ENCODE measurements at places on chromosomes 6 and 20.

- H3K27me3 ChIP-seq: peaks cover 2% of the 10 kb centered on the region
- peaks cover 73% of the 10 kb centered on the region for H3K4me1 ChIP-seq
- H3K4me3 ChIP-seq: peak overlapping the region; percentile 90
- DNase-seq: peak; percentile 100
Measured at GRCh38 chr6:32195652-32195901, 3.1 kb upstream of the GPSM3 start.

DNA sequence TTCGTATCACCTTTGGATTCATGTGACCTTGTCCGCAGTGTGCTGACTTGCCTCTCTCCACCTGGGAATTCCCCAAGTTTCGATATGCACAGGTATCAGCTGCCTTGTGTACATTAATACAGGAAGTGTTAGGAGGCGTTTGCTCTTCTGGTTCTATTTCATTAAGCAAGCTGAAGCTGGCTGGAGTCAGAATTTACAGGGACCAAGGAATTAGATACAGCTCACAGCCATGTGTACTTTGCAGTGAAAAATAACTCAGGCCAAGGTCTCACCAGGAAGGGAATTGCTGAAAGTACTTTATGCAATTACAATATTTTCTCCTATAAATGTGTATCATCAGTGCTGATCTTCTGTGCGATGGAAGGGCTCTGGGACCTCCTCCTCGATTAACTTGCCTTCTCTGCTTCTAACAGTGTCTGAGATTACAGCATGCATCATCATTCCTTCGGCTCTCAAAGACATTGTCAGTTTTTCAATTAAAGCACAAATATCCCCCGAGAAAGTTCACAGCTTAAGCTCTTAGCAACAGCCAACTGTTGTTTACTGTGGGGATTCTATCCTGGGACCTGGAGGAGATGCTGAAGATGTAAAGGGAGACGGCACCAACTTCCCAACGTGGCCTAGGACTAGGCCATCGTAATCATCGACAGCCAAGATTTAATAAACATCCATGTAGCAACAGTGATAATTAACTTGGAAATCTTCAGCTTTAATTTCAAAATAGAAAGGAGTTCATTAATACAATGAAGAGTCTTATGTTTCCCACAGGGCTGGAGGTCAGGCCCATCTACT lies 13.8 kb upstream of the TIAM2 start:
- H3K36me3 ChIP-seq: no peaks in the 10 kb centered on the region
- DNase-seq: no peak
- H3K27me3 ChIP-seq: no peaks in the 10 kb centered on the region
- H3K27ac ChIP-seq: peak overlapping the region; percentile 58
- H3K4me3 ChIP-seq: no peak overlapping the region
- H3K4me1 ChIP-seq: peaks cover 7% of the 10 kb centered on the region

DNA sequence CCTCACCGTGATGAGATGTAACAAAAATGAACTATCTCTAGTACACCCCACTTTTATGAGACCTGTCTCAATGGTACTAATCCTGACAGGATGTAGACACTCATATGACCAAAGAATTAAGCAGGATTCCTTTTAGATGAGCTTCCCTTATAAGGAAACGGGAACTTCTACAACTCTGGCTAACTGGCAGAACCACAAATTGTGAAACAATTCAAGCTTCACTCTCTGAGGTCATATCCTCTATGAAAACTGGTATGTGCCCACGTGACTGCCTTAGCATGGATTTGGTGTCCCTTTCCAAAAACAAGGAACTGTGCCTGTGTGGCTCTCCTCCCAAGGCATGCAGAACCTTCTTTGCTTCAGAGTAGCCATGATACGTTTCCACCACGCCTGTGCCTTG lies 14.1 kb upstream of the CPNE5 start:
- H3K36me3 ChIP-seq: peaks cover 23% of the 10 kb centered on the region
- no peak overlapping the region for H3K4me3 ChIP-seq
- H3K27ac ChIP-seq: peak overlapping the region; percentile 75
- no peak for DNase-seq

- peaks cover 14% of the 10 kb centered on the region for H3K36me3 ChIP-seq
- H3K4me1 ChIP-seq: peaks cover 12% of the 10 kb centered on the region
- H3K27me3 ChIP-seq: no peaks in the 10 kb centered on the region
- no peak for DNase-seq
Measured at GRCh38 chr6:165515963-165516624, 146.9 kb downstream of the PDE10A start.

DNA sequence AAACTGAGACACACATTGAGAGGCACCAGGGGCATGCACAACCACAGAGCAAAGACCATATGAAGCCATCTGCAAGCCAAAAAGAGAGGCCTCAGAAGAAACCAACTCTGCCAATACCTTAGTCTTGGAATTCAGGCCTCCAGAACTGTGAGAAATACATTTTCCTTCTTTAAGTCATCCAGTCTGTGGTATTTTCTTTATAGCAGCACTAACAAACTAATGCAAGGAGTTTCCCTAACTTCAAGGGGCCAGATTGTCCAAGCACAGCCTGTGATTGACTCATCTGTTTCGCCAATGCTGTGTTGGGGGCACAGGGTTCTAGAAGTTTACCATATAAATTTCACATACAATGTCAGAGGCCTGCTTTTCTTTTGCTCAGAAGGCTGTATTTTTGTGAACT lies 364.6 kb downstream of the GJA1 start:
- no peak overlapping the region for H3K4me3 ChIP-seq
- DNase-seq: no peak
- no peaks in the 10 kb centered on the region for H3K27me3 ChIP-seq
- no peaks in the 10 kb centered on the region for H3K4me1 ChIP-seq
- no peak overlapping the region for H3K27ac ChIP-seq

- DNase-seq: no peak
- H3K4me1 ChIP-seq: peaks cover 60% of the 10 kb centered on the region
- H3K4me3 ChIP-seq: no peak overlapping the region
- peaks cover 4% of the 10 kb centered on the region for H3K36me3 ChIP-seq
- H3K27ac ChIP-seq: no peak overlapping the region
Measured at GRCh38 chr6:46937642-46938041, 15.9 kb upstream of the ADGRF5 start.

DNA sequence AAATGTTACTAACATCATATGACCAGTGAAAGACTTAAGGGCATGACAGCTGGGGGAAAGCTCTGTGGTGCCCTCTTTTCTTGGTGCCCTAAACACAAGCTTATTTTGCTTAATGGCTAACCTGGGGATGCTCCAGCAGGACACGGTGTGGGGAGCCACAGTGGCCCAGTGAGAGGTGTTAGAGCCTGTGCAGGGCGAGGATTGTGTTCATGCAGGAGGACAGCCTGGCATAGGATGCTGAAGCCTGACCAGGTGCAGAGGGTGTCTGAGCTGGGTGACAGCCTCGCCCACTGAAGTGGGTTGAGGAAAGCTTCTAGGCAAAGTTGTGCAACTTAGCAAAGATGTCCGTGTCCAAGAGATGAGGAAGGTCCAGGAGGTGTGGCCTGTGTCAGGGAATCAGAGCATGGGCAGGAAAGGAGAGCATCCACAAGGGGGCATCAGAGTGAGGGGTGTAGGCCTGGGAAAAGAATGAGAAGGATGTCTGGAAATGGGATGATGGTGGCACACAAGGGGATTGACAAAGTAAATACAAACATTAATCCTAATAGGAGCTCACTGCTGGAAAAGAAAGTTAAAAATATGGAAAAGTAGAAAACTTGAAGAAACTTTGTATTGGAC lies 33.9 kb downstream of the SLC17A4 start:
- H3K27me3 ChIP-seq: no peaks in the 10 kb centered on the region
- no peak overlapping the region for H3K27ac ChIP-seq
- no peaks in the 10 kb centered on the region for H3K4me1 ChIP-seq
- DNase-seq: peak; percentile 28
- H3K4me3 ChIP-seq: no peak overlapping the region

- DNase-seq: peak; percentile 6
- peaks cover 20% of the 10 kb centered on the region for H3K4me1 ChIP-seq
- H3K27ac ChIP-seq: peak overlapping the region; percentile 17
- H3K36me3 ChIP-seq: no peaks in the 10 kb centered on the region
- no peaks in the 10 kb centered on the region for H3K27me3 ChIP-seq
- no peak overlapping the region for H3K4me3 ChIP-seq
Measured at GRCh38 chr6:12458558-12458957, 168.4 kb downstream of the EDN1 start.

GRCh38 chr6:110183292-110183885 lies 3.2 kb downstream of the CDC40 start:
- H3K4me3 ChIP-seq: no peak overlapping the region
- no peak for DNase-seq
- no peaks in the 10 kb centered on the region for H3K27me3 ChIP-seq
- H3K4me1 ChIP-seq: peaks cover 3% of the 10 kb centered on the region

GRCh38 chr6:146950351-146950835 lies 253.8 kb upstream of the STXBP5 start:
- H3K4me3 ChIP-seq: no peak overlapping the region
- DNase-seq: no peak
- peaks cover 6% of the 10 kb centered on the region for H3K4me1 ChIP-seq
- no peaks in the 10 kb centered on the region for H3K27me3 ChIP-seq
- peak overlapping the region; percentile 4 for H3K27ac ChIP-seq

- peaks cover 40% of the 10 kb centered on the region for H3K36me3 ChIP-seq
- no peaks in the 10 kb centered on the region for H3K27me3 ChIP-seq
- peaks cover 83% of the 10 kb centered on the region for H3K4me1 ChIP-seq
- peak overlapping the region; percentile 58 for H3K27ac ChIP-seq
- DNase-seq: no peak
Measured at GRCh38 chr6:116409756-116410155, 39.0 kb downstream of the DSE start.

- H3K27ac ChIP-seq: peak overlapping the region; percentile 9
- no peaks in the 10 kb centered on the region for H3K36me3 ChIP-seq
- peak; percentile 71 for DNase-seq
- peaks cover 54% of the 10 kb centered on the region for H3K27me3 ChIP-seq
- H3K4me3 ChIP-seq: peak overlapping the region; percentile 94
Measured at GRCh38 chr6:27502508-27503435, 29.9 kb upstream of the ZNF184 start.

DNA sequence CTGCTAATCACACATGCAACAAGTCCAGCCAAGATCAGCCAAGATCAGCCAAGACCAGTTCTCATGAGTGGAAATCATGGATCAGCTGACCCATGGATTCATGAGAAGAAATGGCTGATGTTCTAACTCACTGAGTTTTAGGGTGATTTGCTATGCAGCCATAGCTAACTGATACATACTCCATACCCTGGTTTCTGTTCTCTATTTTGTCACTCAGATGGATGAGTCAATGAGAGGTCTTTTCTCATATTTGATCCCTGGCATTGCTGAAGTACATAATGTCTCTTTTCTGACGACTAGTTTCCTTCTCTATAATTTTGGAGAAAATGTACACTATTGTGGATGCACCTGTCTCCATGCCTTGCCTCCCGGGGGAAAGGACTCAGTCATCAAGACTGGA lies 118.4 kb upstream of the LY86 start:
- peaks cover 16% of the 10 kb centered on the region for H3K27me3 ChIP-seq
- H3K4me3 ChIP-seq: no peak overlapping the region
- peaks cover 4% of the 10 kb centered on the region for H3K36me3 ChIP-seq
- no peak overlapping the region for H3K27ac ChIP-seq
- DNase-seq: no peak
- peaks cover 9% of the 10 kb centered on the region for H3K4me1 ChIP-seq

DNA sequence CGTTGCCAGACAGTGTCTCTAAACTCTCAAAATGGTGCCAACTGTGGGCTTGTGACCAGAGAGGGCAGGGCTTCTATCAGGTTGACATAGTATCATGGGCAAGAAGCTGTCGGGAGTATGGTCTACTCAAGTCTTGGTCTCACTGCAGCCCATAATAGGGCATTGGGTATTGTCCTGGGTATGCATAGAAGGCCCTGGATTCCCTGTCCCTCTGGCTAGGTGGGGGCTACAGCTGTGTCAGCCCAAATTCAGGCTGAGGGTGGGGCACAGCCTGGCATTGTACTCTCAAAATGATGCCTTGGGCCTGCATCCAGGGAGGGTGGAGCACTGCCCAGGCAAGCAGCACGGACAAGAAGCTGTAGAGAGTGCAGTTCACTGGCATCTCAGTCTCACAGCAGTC lies 408.8 kb upstream of the MAN1A1 start:
- no peaks in the 10 kb centered on the region for H3K27me3 ChIP-seq
- H3K4me3 ChIP-seq: no peak overlapping the region
- H3K4me1 ChIP-seq: no peaks in the 10 kb centered on the region
- H3K36me3 ChIP-seq: no peaks in the 10 kb centered on the region

DNA sequence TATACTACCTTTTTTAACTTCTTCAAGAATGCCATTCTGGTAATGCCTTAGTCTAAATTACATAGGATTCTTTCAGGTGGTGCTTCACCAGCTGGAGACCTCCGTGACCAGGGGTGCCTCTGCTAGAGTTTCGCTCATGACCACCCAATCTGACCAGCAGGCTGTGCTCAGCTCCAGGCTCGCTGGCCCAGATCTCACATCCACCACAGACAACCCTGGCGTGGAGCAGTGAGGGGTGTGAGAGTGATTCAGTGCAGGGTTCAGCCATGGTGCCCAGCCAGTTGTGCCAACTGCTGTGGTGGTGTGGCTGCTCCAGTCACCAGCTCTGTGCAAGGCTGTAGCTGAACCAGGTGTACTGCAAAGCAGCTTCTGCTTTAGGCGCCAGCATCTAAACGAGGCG lies 198.6 kb downstream of the MMUT start:
- H3K36me3 ChIP-seq: no peaks in the 10 kb centered on the region
- no peaks in the 10 kb centered on the region for H3K27me3 ChIP-seq
- DNase-seq: no peak
- H3K27ac ChIP-seq: no peak overlapping the region
- no peaks in the 10 kb centered on the region for H3K4me1 ChIP-seq

- peaks cover 31% of the 10 kb centered on the region for H3K36me3 ChIP-seq
- H3K4me3 ChIP-seq: no peak overlapping the region
- peaks cover 4% of the 10 kb centered on the region for H3K27me3 ChIP-seq
- DNase-seq: no peak
Measured at GRCh38 chr20:53081916-53082863, 110.0 kb downstream of the TSHZ2 start.

GRCh38 chr6:7728855-7729590 lies 3.1 kb downstream of the BMP6 start:
- peak; percentile 51 for DNase-seq
- H3K4me3 ChIP-seq: peak overlapping the region; percentile 85
- peak overlapping the region; percentile 87 for H3K27ac ChIP-seq
- peaks cover 40% of the 10 kb centered on the region for H3K27me3 ChIP-seq
- no peaks in the 10 kb centered on the region for H3K36me3 ChIP-seq

DNA sequence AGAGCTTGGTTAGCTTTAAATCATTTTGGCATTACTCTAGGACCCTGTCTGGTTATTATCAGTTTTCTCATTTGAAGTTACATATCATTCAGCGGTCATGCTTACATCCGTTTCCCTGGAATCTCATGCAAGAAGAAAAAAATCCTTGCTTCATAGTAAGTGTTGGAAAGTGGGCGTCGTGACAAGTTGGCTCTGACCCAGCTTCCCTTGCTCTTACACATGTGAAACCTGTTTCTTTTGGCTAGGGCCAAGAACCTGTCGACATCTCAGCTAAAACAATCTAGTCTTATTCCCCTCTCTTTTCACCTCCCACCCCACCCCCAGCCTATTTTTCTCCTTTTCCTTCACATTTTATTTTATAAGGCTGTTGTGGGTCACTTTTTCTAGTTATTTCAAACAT lies 45.5 kb downstream of the ANKS1A start:
- DNase-seq: no peak
- no peaks in the 10 kb centered on the region for H3K4me1 ChIP-seq
- H3K4me3 ChIP-seq: no peak overlapping the region
- no peaks in the 10 kb centered on the region for H3K27me3 ChIP-seq
